ENCODE measurements at places on chromosomes 11 and 22.

DNA sequence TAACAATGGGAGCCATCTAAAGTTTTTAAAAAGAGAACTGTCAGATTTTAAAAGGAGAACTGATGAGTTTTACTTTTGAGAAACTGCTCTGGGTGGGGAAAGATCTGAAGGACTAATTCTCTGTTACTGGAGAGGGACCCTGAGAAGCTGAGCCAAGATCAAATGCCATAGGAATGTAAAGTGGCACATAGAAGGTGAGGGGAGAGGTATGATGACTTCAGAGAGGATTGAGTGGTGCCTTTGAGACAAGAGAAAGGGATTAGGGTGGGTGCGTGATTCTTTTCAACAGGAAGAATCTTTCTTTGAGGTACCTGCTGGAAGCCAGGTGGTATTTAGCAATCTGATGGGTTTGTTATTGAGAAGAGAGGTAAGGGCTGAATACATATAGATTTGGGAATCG is 9.0 kb downstream of the CRKL start:
- no peak for DNase-seq

- no peak for DNase-seq
Measured at GRCh38 chr11:100774859-100775258, 87.8 kb downstream of the ARHGAP42 start.

DNA sequence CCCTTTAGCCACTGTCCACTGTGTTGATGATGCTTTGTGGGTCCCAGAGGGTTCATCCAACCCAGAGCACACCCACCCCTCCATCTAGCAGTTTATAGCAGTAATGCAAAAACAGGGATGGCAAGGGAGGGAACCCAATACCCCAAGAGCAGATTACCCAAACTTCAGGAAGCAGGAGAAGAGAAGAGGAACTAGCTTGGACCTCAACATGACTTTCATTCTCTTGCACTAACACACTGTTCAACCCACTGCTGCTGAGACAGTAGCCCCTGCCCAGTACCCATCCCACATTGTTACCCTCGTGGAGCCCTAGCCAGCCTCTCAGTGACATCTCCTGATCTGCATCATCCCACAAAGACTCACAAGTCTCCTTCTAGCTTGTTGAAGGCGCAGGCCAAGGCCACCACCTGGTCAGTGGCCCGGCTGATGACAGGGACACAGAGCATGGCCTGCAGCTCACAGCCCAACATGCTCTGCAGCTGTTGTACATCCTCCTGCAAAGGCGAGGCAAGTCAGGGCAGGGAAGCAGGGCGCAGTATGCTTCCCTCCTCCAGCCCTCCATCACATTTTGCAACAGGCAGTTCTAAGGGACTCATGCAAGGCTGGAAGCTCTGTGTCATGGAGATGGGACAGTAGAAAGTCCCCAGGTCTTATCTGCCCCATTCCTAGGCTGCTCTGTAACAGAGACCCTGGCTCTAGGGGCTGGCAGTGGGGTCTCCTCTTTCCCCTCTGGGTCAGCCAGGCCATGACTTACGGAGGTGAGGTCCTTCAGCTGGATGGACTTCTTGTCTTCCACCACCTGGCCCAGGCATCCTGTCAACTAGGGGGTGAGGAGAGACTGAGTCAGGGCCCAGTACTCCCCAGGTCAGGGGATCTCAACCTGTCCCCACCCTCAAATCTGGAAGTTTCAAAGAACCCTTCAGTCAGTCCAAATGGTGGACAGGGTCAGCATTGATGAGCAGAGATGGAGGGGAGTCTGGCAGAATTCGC is 85.5 kb downstream of the PDE2A start:
- no peak for DNase-seq

- DNase-seq: no peak
Measured at GRCh38 chr11:124662106-124662505, 11.4 kb downstream of the SIAE start.

DNA sequence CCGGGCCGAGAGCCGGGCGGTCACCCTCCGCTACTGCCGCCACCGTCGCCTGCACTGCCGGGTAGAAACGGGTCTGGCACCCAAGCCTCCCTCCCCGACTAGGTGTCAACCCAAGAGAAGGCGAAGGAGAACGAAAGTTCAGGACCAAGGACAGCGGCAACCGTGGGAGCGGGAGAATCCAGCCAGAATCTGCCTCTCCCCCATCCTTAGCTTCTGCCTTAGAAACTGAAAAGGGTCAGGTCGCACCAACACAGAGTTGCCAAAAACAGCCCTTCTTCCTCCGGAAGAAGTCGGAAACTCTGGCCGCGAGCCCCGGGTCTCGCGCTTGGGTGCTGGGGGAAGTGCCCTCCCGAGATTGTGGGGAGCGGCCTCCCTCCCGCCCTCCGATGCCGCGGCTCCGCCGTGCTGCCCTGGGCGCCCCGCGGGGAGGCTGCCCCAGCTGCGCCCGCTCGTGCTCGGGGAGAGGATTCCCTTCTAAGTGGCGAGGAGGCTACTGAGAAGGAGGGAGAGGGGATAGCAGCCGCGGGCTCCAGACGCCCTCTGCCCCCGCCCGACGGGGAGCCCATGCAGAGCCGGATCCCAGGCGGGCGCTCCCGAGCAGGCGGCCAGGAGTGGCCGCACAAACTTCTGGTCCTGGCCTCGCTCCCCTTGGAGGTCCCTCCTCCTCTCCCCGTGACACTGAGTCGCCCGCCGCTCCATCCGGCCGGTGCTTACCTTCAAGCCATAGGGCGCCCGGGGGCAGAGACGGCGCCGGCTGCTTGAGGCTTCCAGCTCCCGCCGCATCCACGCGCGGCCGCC is 637 bp downstream of the DRD2 start:
- peak; percentile 8 for DNase-seq

- DNase-seq: no peak
Measured at GRCh38 chr11:109041876-109042275, 377.0 kb downstream of the DDX10 start.

DNA sequence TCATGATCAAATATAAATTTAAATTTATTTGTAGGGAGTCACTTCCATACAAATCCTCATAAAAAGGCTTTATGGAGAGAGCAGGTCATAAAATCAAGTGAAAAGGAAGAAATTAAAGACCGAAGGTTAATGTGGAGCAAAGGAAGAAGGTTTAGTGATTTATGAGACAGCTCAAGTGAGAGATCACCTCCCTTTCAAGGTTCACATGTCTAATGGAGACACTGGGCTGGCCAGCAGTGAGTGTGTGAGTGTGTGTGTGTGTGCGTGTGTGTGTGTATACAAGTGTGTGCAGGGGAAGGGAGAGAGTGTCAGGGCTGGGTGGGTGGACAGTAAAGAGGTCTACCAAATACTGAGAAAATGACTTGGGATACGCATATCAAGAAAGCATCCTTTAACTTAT is 251.2 kb downstream of the FAT3 start:
- no peak for DNase-seq
